Colonic mucosa (tissue), 4 donors: ENCODE measurements at places on chromosomes 2 and 18.
A peak's percentile ranks its signal among the peaks of the same experiment; 100 is the strongest.

DNA sequence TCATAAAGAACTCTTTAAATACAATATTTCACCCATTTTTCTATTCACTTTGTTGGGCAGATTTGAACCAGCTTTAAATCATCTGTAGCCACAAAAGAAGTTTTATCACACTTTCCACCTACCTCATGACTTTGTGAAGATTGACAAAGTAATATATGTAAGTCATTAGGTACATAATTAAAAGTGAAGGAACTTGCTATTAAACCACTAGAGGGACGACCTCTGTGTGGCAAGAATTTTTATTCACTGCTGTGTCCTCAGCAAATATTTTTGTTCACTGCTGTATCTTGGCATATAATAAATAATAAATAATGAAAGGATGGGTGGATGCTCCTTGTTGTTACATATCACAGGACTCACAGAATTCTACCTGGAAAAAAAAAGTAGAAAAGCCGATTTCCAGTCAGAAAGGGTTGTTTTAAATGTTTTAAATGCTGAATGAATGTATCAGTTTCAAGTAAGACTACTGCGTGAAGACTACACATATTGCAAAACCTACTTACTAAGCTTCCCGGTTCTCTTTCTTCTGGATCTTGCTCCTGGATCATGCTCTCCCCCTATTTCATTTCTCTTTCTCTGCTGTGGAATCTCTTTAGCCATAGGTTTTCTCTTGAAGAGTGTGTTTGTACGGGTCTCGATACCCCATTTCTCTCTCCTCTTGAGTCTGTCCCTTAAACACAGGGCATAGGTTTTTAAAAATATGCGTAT is 44.8 kb downstream of the KCMF1 start:
- no peaks in the 10 kb centered on the region for H3K36me3 ChIP-seq
- no peak for DNase-seq
- H3K27ac ChIP-seq, result peak overlapping the region; percentile 21
- H3K4me3 ChIP-seq, result no peak overlapping the region
- no peaks in the 10 kb centered on the region for H3K4me1 ChIP-seq

DNA sequence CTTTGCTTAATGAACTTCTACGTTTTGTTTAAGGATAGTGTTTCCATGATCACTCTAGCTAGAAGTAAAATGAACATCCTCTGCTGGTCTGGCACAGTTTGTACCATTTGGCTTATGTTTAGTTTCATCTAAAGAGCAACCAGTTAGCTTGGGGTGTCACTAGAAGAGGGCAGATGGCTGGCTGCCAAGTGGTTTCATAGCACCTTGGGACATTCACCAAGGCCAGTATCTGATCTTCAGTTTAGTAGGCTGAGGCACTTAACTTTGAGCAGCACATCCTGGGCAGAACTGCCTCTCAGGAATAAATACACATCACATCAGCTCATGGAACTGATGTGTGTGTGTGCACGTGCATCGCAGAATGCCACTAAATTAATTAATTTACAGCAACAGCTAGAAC is 68.4 kb downstream of the NXPH2 start:
- H3K27ac ChIP-seq, result no peak overlapping the region
- no peaks in the 10 kb centered on the region for H3K27me3 ChIP-seq
- no peak for DNase-seq
- H3K36me3 ChIP-seq, result no peaks in the 10 kb centered on the region

DNA sequence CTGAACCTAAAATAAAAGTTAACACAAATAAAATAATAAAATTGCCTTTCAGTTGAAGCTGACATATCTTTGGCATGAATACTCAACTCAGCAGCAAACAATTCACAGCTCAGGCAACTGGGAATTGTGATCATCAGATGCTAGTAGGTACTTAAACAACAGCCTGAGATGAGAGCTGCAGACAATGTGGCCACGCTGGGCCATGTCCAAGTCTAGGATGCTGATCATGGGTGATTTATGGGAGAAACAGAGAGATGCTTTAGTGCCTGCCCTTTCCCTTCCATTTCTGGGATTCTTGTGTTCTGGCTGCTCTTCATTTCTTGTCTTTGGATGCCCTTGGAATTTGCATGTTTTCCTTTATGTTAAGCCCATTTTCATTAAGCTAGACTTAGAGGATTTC is 212.4 kb upstream of the CWC22 start:
- H3K27ac ChIP-seq, result no peak overlapping the region
- no peak for DNase-seq
- no peaks in the 10 kb centered on the region for H3K36me3 ChIP-seq
- no peaks in the 10 kb centered on the region for H3K27me3 ChIP-seq
- no peak overlapping the region for H3K4me3 ChIP-seq
- H3K4me1 ChIP-seq, result no peaks in the 10 kb centered on the region

DNA sequence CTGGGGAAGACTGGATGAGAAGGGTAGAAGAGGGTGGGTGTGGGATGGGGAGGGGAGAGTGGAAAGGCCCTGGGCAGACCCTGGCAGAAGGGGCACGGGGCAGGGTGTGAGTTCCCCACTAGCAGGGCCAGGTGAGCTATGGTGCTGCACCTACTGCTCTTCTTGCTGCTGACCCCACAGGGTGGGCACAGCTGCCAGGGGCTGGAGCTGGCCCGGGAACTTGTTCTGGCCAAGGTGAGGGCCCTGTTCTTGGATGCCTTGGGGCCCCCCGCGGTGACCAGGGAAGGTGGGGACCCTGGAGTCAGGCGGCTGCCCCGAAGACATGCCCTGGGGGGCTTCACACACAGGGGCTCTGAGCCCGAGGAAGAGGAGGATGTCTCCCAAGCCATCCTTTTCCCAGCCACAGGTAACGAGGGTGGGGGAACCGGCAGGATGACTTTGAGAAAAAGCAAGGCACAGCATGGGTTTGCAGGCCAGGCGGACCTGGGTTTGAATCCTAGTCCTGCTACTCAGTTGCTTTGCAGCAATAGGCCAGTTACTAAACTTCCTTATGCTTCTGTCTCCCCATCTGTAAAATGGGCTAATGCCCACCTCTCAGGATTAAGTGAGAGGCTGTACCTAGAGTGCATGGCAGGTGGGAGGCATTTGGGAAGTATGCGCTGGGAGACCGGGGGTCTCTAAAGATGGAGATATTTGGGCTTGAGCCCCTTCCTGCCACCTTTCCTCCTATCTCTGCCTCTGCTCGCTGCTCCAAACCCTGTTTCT is at the start of gene INHA:
Gene INHA (plus strand): TSS at position 74 of the 765 bp plus-strand sequence. CDS start 65 bp downstream, at position 139.
- no peaks in the 10 kb centered on the region for H3K4me1 ChIP-seq
- peak within 1 kb of the TSS; percentile 47 for H3K4me3 ChIP-seq
- no peaks in the 10 kb centered on the region for H3K36me3 ChIP-seq
- no peak for DNase-seq
- H3K27me3 ChIP-seq, result peaks cover 8% of the 10 kb centered on the region

GRCh38 chr18:31830686-31831085 is 70.0 kb upstream of the SLC25A52 start:
- DNase-seq, result no peak
- H3K4me3 ChIP-seq, result no peak overlapping the region
- no peaks in the 10 kb centered on the region for H3K27me3 ChIP-seq
- H3K4me1 ChIP-seq, result no peaks in the 10 kb centered on the region
- no peak overlapping the region for H3K27ac ChIP-seq
- H3K36me3 ChIP-seq, result no peaks in the 10 kb centered on the region

- no peak overlapping the region for H3K4me3 ChIP-seq
- H3K4me1 ChIP-seq, result no peaks in the 10 kb centered on the region
- no peaks in the 10 kb centered on the region for H3K27me3 ChIP-seq
- no peak for DNase-seq
Observed at GRCh38 chr2:234565201-234565600, 68.3 kb upstream of the ARL4C start.

GRCh38 chr2:221485503-221485870 is 86.6 kb downstream of the EPHA4 start:
- H3K4me1 ChIP-seq, result no peaks in the 10 kb centered on the region
- no peaks in the 10 kb centered on the region for H3K27me3 ChIP-seq
- no peak overlapping the region for H3K4me3 ChIP-seq
- H3K27ac ChIP-seq, result no peak overlapping the region
- H3K36me3 ChIP-seq, result no peaks in the 10 kb centered on the region
- DNase-seq, result no peak
